T-helper 9 cell (primary cell): ENCODE measurements at places on chromosomes 16 and 17.
A peak's percentile ranks its signal among the peaks of the same experiment; 100 is the strongest.

DNA sequence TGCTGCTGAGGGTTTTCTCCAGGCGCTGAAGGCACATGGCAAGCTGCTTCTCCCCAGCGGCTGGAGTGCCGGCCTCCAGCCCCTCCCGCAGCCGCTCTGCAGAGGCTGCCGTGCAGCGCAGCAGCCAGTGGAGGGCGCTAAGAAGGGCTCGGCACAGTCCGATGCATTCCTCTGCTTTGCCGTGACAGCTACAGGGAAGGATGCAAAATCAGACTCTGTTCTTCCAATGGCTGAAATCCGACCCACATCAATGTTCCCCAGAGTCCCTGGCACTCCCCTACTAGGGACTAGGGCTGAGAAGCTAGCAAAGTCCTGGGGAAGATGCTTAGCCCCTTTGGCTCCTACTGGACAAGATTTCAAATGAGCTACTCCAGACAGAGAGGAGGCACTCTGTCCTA, 19.0 kb downstream of the MED24 start:
- no peak for DNase-seq

- no peak for DNase-seq
These were observed 388.0 kb upstream of the CA10 start for GRCh38 chr17:52546493-52546892.

DNA sequence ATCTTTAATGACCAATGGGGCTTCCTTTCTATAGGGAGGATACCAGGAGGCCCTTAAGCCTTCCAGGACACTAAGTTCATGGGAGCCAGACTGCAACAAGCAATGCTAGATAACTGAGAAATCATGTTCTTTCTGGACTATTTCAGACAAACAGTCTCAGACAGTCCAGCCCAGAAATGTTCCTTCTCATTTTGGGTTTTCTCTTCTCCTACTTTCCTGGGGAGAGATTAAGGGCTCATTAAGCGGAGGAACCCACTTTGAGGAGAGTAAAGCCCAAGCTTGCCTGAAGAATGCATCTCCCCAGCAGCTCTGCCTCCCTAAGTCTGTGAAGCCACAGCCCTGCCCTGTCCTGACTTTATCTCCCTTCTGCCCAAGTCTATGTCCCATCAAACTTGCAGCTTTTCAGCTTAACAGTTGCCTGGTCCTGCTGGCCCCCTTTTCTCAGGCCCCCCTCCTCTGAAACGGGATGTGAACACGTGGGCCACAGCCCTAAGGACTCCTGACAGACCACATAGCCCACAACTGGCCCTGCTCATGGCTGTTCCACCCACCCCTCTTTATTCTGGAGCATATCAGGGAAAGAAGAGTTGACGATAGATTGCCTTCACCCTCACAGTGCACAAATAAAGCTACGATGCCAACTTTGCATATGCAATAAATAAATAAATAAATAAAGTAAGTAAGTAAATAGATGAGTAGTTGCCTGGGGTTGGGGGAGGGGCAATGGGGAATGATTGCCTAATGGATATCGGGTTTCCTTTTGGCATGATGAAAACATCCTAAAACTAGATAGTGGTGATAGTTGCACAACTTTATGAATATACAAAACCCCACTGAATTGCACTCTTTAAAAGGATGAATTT, 111.0 kb downstream of the N4BP1 start:
- DNase-seq: no peak

DNA sequence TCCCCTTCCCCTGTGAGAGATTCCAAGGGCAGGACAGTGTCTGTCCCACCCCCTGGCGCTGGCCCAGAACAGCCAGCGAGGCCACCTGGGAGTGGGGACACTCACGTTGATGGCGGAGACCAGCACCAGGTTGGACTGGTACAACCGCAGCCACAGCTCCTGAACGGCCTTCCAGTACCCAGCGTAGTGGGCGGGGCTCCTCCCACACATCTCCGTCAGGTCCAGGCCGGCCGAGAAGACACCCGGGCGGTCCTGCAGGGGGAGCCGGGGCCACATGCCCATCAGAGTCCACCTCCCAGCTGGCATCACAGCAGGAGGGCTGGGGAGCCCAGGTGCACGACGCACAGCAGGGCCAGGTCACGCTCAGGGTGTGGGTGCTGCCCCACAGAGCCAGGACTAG, 7.1 kb downstream of the ECI1 start:
- DNase-seq: no peak

DNA sequence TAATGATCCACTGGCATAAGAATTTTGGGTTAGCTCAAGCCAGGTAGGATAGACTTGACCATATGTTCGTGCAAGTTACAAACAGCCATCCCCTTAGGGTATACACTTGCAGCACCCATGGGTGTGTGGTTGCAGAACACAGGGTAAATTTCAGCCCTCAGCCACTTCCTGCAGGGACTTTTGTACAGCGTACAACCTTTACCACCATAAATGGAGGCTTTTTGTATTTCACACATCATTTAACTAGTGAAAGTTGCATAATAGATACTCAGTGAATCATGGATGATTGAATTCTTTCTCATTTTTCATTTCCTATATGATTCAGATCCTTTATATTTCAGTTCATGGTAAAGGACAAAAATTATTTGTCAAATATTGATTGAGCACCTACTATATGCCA, 473.9 kb downstream of the CDH13 start:
- no peak for DNase-seq

GRCh38 chr16:71360378-71360777, 1.9 kb downstream of the CALB2 start:
- no peak for DNase-seq

GRCh38 chr17:39225959-39226683, 376 bp upstream of the STAC2 start:
- no peak for DNase-seq

DNA sequence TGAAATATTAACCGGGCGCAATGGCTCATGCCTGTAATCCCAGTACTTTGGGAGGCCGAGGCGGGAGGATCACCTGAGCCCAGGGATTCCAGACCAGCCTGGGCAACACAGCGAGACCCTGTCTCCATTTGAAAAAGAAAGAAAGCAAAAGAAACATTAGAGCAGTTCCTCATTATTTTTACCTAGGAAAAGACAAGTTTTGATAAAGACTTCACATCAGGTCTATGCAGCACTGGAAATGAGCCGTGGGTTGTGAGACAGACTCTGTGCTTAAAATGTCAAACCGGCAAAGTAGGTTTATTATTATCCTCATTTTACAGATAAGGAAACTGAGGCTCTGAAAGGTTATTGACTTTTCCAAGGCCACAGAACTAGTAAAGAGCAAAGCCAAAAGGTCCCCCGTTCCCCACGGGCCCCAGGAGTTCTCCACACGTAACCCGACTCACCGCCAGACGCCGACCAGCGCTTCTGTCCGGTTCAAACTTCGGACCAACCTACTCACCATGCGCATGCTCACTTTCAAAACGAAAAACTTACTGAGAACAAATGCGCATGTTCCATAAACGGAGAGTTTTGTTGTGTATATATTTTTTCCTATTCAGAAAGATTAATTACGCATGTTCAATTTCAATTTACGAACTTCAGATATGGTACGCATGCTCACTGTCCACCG, 356 bp downstream of the TUBD1 start:
- DNase-seq: peak; percentile 13

GRCh38 chr16:52251495-52251894, 295.4 kb downstream of the TOX3 start:
- no peak for DNase-seq

DNA sequence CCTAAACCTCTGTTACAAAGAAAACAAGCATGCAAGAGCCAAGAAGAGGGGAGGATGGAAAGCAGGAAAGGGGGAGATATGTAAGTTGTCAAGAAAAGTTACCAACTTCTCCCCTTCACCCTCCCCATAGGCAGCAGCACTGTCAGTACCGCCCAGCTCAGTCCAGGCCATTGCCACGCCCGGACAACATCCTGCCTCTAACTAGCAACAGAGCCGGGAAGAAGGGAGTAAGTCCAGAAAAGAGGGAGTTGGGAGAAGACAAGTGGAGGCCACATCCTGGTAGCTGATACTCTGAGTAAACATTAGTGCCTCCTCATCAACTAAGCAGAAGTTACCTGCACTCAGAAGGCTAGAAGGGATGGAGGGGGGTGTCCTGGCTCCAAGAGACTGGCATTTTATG, 113.6 kb downstream of the SMG6 start:
- DNase-seq: no peak

DNA sequence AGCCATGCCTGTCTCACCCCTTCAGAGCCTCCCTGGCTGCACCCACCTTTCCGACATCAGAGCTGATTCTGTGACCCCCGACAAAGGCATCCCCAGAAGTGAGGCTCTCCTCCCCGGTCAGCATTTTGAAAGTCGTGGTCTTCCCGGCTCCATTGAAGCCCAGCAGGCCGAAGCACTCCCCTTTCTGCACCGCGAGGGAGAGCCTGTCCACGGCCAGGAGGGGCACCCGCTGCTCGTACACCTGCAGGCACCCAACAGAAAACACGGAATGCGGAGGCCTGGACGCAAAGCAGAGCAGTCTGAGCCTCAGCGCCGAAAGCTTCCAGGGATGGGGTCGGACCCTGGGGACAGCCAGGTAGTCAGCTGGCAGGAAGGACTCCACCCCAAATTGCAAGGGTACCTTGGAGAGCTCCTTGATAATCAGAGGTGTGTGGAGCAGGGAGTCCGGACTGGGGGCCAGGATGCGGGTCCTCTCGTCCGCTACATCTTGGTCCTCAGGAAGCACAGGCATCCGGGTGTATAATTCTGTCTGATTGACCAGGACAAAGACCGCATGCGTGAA, 13.1 kb upstream of the RNPS1 start:
- no peak for DNase-seq

DNA sequence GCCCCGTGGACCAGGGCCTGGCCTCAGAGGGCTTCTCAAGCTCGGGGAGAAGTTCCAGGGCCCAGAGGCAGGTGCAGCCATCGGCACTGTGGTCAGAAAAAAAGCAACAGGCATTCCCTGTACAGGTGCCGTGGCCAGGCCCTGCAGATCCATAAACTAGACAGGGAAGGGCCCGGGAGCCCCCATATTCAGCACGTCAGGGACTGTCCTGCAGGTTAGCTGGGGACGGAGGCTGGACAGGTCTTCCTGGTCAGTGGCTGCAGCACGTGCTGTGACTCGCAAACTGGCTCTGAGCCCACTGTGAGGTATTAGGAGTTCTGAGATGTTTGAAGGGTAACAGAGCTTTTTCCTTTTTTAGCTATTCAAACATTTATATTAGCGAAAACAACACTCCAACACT, 15.0 kb upstream of the C16orf95 start:
- DNase-seq: no peak

- no peak for DNase-seq
These were observed 49.9 kb upstream of the TANGO6 start for GRCh38 chr16:68793401-68793857.

DNA sequence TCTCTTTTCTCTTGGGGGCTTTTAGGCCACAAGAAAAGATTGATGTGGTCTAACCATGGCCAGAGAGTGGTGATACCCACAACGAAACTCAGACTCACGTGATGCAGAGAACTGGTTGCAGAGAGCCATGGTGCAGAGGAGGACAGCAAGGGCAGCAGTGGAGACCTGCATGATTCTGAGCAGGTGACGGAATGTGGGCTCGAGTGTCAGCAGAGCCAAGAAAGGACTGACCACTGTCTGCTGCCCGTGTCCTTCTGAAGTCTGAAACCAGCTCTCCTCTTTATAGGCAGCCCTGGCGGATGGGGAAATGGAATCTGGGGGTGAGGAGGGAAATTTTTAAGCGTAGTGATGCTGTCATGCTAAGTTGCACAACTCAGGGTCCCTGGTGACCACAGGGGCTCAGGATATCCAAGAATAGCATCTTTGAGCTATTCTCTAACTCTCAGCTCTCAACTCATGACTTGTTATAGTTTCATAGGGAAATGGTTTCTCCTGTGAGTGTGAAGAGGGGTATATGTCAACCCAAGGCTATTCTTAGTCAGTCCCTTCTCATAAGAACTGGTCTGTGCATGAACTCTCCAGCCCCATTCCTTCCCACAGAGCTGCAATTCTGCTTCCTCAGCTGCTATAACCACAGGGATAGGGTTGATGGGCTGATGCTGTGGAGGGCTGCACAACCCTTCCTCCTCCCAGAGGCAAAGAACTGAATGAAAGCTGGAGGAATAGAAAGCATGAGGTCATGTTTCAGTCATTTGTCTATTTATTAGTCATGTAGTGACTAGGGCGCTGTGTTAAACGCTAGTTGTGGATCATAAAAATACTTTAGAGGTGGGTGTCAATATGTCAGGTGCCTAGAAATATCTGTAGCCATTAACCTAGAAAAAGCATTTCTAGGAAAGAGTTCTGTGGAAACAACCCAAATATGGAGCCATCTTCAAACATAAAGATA, at the start of gene CCL3:
Gene CCL3, minus strand, starts transcription at position 256 of the 949 bp plus-strand sequence. Its CDS starts 85 bp downstream, at position 171.
- DNase-seq: no peak

DNA sequence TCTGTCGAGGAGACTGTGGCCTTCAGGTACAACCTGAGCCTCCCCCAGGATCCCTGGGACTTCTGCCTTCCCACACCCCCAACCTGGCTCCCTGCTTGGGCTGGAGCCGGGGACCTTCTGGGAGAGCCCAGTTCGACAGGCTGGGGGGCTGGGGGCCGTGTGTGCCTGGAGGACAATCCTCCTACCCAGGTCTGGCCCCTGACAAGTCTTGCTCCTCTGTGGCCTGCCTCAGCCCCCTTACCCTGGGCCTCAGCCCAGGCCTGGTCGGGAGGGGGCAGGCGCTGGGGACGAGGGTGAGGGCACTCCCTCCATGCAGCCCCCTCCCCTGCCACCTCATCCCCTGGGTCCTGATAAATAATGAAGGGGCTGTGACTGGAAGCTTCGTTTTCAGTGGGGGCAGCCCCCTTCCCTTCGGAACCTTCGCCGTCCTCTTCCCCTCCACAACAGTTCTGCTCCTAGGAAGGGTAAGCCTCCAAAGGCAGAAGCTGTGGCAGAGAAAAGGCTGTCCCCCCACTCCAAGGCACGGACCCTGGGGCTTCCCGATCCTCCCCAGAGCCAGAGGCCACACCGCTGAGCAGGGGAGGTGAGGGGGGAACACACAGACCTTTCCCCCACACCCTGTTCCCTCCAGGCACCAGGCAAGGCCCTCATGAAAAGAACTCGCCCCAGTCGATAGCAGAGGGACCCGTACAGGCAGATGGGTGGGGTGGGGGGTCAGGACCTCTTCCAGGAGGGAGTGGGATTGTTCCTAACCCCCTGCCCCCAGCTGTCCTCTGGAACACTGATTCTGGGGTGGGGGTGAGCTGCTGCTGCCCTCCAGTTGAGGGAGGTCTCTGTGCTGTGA, 5.0 kb upstream of the BAHCC1 start:
- no peak for DNase-seq

- no peak for DNase-seq
These were observed 56.4 kb upstream of the SLC25A19 start for GRCh38 chr17:75345514-75346167.

- no peak for DNase-seq
These were observed 21.5 kb upstream of the CCL5 start for GRCh38 chr17:35901631-35902175.

GRCh38 chr17:81863833-81864768, 3.8 kb upstream of the P4HB start:
- no peak for DNase-seq

- peak; percentile 8 for DNase-seq
These were observed 837 bp upstream of the PRDM7 start for GRCh38 chr16:90077757-90078578.

DNA sequence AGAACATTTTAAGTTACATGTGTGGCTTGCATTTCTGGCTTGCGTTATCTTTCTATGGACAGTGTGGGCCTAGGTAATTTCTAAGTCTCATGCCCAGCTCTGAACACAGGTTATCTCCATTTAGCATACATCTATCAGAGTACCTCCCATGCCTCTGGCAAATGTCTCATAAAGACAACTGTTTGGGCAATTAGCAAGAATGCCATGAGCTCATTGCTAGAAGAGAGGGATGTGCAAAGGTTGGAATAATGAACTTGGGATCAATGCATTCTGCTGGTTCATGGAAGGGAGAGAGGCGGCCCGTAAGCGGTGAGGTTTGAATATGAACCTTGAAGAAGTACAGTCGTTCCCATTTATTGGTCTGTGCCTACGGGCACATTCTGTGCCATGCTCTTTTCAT, 14.4 kb downstream of the SYT17 start:
- no peak for DNase-seq
